ENCODE measurements at places on chromosomes 4 and X.

- DNase-seq, result no peak
These were observed 21.2 kb upstream of the UGT8 start for GRCh38 chr4:114577386-114577785.

DNA sequence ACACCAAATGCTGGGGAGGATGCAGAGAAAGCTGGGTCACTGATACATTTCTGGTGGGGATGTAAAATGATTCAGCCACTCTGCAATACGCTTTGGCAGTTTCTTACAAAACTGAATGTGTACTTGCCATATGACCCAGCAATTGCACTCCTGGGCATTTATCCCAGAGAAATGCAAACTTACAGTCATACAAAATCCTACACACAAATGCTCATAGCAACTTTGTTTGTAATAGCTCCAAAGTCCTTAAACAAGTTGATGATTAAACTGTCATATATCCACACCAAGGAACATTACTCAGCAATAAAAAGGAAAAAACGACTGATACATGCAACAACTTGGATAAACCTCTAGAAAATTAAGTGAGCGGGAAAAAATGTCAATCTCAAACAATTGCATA, 12.3 kb downstream of the MID1 start:
- no peak for DNase-seq

DNA sequence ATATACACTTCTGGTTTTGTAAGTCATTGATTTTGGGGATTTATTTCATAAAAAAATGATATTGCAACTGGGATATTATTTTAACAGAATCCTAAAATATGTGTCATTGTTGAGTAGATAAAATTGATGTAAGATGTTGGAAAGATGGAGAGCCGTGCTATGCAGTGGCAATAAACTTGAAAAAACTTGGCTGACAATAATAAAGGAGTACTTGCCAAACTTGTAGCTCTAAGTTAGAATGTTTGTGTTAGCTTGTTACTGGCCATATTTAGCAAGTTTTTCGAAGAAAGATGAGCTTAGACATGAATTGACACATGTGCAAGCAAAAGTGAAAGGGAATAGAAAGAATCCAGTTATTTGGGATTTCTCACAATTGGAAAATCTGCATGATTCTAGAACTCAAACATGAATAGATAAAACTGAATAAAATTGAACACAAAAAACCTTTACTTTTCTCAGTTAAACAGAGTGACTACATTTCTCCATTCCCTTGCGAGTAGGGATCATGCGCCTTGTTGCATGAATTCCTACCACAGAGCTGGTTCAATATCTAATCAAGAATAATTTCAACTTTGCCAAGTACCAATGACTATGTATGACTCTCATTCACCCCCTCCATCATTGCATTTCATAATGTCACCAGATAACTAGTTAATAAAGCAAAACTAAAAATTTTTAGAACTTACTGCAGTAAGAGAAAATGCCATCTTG, 327.8 kb downstream of the CAMK2D start:
- no peak for DNase-seq

DNA sequence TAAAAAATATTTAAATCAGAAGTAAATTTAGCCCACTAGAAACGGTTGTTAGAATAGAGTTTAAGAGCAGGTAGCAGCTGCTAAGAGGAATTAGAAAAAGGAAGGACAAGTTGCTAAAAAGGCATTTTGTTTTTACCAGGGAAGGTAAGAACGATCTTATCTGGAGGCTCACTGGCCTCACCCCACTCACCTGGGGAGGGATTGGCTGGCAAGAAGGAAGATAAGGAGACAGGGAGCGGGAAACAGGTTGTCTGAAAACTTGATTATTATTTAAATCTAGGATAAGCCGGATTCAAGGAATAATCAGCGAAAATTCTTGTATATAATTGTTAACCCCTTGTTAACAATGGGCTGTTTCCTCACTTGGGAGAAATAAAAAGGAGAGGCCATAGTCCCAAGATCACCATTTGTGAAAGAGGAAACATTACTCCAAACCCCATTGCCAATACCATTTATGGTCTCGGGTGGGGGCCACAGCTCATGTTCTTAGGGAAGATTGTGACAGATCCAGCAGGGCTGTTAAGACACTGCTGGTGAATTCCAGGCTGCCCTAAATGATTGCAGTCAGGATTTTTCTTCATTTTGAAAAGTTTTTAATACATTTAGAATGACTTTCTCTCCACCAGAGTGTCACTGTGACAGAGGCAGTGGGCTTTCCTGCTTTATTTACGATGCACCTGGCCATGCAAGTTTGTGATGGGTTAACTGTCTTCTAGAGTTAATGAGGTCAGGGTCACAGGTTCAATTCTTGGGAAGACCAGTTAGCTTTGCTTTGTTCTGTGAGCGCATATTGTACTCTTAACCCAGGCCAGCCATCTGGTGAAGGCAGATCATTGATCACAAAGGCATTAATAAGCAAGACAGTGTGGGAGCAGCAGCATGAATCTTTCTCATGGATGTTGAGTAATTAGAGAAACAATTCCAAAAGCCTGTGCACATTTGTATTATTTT, 106.6 kb downstream of the CEP135 start:
- no peak for DNase-seq

GRCh38 chr4:121668368-121669162, 28.2 kb downstream of the ANXA5 start:
- no peak for DNase-seq

GRCh38 chr4:23881674-23882337, 8.0 kb downstream of the PPARGC1A start:
- DNase-seq, result no peak

GRCh38 chr4:1170976-1171310, 1.4 kb downstream of the SPON2 start:
- no peak for DNase-seq

- DNase-seq, result no peak
These were observed 1534.8 kb downstream of the ARAP2 start for GRCh38 chr4:34709564-34709963.

GRCh38 chr4:137861682-137862081, 329.4 kb upstream of the PCDH18 start:
- peak; percentile 43 for DNase-seq

DNA sequence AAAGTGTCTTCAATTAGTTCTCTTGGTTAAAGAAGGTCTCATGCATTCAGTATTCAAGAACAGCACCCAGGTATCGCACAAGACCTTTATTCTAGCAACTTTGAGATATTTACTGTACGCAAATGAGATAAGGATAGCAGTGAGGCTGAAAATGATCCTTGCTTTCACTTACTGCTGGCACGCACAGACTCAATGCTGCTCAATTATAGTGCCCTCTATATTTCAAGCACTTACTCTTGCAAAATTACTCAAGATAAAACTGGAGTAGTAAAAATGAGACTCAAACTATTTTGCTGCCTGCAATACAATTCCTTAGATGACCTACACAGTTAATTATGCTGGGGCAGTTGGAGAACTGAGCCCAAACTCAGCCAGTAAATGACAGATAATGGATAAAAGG, 60.9 kb downstream of the ADGRA3 start:
- no peak for DNase-seq

- peak; percentile 84 for DNase-seq
These were observed 128.8 kb upstream of the GPC4 start for GRCh38 chrX:133544115-133544514.

DNA sequence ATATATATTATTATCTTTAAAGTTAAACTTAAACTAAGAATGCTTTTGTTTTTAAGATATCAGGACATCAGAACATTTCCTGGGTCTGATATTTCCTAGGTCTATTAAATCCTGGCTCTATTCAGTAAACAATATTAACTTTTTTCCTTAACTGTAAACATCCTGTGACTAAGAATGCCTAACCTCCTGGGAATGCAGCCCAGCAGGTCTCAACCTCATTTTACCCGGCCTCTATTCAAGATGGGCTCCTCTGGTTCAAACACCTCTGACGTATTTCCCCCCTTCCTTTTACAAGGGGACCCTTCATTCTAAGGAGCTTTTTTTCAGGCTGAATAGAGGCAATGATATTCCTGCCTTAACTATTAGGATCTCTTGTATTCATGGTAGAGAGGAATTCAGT, 35.8 kb upstream of the DYNLT3 start:
- DNase-seq, result no peak

Measured in suppressor macrophage treated with lipopolysaccharide for 1 hour (primary cell).